ENCODE measurements at places on chromosomes 16 and 17.
A peak's percentile ranks its signal among the peaks of the same experiment; 100 is the strongest.

- DNase-seq: no peak
These were observed 492.8 kb upstream of the EEF2KMT start for GRCh38 chr16:5590416-5590815.

DNA sequence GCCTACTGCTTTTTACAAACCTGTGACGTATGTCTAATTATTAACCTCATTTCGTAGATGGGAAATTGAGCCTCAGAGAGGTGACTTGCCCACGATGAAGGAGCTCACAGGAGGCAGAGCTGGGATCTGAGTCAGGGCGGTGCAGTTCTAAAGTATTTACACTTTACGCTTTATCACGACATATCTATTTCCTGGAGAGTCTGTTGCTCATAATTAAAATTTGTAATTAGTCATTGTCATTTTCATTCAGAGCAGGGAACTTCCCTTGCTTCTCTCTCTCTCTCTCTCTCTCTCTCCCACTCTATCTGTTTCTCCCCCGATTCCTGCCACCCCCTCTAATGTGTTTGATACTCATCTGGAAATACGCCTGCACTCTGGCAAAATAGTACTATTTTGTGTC lies 5.9 kb downstream of the SLC5A11 start:
- no peak for DNase-seq

DNA sequence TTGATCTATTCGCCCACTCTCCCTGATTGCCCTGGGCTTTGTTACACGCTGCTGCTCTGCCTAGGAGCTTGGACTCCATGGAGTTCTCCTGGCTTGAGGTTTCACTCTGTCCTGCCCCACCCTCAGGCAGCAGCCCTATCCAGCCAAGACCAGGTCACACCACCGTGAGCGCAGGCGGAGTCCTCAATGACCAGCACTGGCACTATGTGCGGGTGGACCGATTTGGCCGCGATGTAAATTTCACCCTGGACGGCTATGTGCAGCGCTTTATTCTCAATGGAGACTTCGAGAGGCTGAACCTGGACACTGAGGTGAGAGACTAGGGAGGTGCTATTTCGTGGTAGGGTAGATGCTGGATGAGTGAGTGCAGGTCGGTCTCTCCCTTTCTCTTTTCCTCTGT lies 3.5 kb downstream of the CNTNAP1 start:
- DNase-seq: no peak

DNA sequence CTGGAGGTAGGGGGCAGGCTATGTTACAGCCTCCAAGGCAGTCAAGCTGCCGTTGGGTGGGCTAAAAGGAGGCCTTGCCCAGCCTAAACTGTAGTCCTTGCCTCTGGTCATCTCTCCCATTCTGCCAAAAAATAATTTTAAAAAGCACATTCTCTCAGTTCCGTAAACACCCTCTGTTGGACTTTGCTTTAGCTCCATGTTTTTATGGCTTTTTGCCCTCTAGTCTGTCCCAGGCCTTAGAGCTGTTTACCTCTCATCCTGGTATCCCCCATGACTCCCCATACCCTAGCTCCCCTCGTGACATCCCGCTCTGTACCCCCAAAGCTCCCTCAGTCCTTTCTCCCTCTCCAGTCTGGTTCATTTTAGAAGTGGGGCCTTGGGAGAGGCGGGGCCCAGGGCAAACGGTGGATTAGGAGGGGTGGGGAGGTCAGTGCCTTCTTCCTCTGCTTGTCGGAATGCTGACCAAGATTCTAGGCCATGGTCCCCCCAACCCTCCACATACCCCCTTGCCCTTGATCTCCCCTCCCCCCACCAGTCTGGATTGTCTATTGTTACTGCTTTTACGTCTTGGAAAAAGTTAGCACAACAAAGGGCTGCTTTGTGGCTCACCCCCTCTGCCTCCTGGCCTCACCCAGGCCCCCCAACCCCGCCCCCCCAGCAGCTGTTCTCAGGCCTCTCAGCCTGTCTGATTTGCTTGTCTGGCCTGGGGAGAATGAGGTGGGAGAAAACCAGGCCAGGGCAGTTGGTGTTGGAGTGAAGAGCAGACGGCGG lies 18.4 kb downstream of the GJD3 start:
- no peak for DNase-seq

GRCh38 chr16:4918781-4919251 lies 18.1 kb downstream of the PPL start:
- no peak for DNase-seq

DNA sequence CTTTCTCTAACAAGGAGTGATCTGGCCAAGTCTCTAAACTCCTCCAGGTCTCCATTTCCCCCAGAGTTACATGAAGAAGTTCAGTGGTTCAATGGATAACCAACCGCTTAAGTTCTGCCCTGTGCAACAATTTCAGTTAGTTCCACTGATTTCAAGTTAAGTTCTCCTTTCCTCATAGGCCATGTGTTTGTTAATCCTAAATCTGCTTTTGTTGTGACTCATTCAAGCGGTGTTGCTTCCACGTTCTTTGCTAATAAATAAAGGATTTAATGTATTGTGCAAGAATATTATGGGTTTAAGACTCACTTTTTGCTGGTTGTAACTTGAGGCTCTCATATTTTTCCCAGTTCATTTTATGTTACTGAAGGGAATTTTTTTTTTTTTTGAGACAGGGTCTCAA lies 36.3 kb downstream of the GNA13 start:
- DNase-seq: peak; percentile 44

DNA sequence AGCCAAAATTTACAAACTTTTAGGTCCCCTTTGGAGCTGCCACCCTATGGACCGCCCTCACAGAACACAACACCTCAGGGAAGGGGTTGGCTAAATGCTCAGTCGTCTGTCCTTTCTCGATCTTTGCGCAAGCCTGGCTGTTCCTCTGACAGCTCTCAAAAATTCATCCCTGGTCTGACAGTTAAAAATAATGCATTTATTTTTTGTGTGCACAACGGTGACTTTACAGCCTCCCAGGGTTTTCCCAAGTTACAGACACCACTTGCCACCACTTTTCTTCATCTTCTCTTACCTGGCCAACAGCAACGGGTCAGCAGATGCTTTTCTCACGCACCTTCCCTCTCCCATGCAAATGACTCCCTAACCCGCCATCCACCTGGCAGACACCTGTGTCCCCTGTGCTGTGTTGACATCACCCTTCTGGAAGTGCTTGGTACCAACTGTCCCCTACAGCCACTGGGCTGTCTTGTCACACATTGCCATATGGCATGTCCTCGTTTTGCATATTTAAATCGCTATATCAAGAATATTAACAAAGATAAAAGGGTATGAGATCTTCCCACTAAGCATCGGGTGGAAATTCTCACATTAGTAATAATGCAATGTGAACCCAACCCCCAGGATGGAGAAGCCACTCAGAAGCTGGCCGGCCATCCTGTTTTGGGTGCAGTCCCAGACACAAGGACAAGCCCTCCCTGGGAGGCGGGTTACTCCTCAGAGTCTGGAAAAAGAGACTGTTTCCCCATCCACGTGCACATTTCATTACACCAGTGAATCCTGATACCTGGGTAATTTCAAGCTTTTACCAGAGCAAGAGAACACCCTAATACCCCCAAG lies 187.0 kb downstream of the ZFHX3 start:
- no peak for DNase-seq

DNA sequence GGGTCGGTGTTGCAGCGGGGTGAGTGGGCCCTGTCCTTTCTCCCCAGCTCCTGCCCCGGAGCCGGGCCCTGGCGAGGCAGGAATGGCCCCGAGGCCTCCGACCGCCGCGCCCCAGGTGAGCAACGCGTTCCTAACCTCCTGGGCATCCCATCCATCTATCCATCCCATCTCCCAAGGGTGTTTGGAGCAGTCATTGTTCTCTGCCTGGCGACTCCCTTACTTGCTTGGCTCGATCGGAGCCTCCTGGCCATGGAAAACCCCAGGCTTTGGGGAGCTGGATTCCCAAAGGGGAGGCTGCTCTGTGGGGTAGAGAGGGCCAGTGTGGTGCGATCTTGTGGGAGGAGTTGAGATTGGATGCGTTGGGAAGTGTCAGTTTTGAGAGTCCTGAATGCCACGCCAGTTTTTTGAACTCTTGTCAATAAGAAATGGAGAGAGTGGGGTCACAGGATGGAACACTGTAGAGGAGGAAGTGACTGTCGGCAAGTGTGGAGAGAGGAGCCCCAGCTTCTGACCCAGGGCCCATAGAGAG lies 684 bp downstream of the ZFP90 start:
- no peak for DNase-seq

DNA sequence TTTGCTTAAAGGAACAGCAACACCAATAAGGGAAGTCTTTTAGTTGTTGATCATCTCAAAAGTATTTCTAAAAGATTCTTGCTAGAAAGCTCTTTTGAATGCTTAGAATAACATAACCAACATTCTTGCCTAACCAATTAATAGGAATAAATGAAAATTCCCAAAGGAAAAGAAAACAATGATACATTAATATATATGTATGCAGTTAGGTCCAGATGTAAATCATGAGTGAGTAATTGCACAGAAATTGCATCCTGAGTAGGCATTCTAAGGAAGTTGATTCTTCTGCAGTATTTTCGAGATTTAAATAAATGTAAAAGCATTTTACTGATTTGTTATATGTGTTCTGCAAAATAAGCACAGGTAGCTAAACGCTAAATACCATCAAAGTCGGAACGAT lies 22.1 kb downstream of the COX10 start:
- no peak for DNase-seq

DNA sequence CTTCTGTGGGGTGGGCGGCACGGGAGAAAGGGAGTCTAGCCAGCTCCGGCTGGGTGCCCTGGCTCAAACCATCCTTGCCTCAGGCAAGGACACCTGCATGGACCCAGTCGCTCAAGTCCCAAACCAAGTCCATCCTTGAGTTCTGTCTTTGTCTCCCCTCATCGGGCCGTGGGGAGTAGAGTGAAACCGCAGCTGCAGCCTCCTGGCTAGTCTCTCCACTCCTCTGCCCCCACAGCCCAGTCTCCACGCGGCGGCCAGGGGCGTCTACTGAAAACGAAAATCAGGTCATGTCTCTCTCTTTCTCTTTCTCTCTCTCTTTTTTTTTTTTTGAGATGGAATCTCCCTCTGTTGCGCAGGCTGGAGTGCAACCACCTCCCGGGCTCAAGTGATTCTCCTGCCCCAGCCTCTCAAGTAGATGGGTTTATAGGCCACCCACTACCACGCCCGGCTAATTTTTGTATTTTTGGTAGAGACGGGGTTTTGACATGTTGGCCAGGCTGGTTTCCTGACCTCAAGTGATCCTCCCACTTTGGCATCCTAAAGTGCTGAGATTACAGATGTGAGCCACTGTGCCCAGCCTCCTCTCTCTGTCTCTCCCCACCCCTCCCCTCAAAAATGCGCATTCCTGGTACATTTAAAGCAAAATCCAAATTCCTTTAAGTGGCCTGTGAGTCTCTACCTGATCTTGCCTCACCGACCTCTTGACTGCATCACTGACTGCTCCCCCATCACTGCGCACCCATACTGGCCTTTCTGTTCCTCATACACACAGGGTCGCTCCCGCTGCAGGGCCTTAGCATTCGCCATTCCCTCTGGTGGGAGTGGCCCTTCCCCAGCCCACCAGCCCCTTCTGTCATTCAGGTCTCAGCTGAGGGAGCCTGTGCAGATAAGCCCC lies 17.7 kb upstream of the RMI2 start:
- DNase-seq: peak; percentile 43

DNA sequence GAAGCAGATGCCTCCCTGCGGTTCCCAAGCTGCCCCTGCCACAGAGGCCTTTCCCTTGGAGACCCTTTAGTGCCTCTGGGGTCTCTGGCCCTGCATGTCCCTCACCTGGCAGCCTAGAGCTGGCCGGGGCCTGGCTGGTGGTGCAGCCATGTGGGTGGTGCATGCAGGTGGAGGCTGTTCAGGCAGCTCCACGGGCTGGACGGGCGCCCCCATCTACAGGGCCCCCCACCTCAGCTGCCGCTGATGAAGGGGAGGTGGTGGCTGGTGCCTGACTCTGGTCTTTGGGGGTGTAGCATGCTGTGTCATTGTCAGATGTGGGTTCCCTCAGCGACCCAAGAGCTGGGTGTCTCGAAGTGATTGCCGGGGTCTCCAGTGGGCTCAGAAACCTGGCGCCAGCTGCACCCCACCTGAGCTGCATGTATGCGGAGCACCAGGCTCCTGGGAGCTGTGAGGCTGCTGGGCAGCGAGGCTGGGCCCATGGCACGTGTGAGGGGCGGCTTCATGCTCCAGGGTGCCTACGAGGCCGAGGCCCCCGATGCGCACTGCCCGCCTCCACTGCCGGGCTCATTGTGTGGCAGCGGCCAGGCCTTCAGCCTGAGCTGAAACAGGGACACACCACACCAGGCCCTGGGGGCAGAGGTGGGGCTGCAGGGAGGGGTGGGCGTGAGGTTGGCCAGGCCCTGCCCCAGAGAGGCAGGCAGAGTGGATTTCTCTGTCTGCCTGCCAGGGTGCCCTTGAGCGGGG lies 57.0 kb downstream of the BAIAP2 start:
- DNase-seq: no peak

DNA sequence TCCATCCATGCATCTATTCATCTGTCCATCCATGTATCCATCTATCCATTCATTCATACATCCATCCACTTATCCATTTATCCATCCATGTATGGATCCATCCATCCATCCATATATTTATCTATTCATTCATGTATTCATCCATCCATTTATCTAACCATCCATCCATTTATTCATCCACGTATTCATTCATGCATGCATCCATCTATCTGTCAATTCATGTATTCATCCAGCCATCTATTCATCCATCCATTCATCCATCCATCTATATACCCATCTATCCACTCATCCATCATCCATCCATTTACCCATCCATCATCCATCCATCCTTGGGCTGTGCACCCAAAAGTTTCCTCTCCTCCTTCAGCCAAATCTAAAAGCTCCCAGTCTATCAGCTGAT lies 43.4 kb downstream of the GDE1 start:
- no peak for DNase-seq

- no peak for DNase-seq
These were observed 157.9 kb downstream of the TOX3 start for GRCh38 chr16:52389045-52389444.

DNA sequence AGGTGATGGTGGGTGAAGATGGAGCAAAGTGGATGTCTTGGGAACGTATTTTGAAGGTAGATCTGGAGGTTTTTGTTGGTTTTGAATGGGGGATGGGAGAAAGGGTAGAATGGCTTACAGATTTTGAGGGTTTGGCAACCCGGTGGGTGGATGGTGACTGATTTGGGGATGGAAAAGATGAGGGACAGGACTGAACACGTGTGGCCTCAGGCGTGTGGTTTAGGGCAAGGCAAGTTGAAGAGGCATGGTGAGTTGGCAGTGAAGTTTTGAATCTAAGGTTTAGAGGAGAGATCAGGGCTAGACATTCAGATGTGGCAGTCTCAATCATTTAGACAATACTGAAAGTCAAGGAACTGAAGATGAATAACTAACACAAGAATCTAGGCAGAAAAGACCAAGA lies 5.0 kb upstream of the DCTPP1 start:
- no peak for DNase-seq
